ENCODE measurements at places on chromosomes 4 and X.

DNA sequence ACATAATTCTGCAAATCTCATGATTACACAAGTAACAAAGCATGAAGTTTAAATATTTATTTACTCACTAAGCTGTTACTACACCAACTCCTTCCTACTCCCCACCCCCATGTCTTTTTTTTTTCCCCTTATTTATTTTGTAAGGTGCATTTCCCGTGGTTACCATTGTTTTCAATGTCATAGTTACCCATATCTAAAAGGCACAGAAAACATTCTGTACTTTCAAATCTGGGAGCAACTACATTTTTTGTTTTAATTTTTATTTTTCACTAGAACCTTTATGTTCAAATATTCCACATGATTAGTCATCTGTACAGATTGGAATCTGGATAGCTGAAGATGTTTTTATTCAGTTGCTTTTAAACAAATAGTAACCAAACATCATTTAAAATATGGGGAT is 62.8 kb downstream of the PPP3CA start:
- no peak for DNase-seq

DNA sequence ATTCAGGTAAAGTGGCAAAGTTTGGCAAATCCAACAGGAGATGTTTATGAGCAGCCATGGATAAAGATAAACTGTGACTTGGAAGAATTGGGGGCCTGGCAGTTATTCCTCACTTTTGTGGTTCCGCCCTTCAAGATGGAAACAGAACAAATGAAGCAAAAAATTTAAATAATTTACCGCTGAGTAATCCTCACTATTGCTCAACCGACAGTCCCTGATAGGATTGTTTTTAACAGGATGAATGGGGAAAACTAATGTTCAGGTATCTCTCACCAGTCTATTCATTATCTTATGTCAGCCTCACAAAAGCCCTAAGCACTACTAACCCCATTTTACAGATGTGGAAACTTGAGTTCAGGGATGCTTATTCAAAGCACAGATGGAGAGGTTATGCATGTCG is 90.8 kb downstream of the FNIP2 start:
- no peak for DNase-seq

DNA sequence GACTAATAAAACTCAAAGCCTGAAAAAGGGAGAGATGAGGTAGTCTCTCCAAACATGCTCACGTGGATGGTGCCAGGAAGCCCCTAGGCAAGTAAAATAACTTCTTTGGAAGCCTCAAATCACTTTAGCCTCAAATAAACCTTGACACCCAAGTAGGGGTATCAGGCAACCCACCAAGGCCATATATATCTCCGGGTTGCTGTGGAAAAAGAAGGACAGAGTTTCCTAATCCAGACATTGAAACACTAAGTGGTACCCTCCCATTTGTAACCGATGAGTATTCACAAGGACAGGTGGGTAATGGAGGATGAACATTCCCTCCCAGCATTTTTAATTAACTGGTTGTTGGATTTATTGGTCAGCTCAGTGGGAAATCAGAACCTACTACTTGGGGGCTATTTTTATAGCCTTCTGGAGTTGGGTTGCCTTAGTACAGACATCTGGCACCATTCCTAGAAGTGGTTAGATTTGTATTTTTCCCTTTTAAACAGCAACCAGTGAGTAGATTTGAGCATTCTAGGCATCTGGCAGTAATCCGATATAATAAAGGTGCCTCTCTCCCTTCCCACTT is 87.7 kb downstream of the GPC3 start:
- no peak for DNase-seq

DNA sequence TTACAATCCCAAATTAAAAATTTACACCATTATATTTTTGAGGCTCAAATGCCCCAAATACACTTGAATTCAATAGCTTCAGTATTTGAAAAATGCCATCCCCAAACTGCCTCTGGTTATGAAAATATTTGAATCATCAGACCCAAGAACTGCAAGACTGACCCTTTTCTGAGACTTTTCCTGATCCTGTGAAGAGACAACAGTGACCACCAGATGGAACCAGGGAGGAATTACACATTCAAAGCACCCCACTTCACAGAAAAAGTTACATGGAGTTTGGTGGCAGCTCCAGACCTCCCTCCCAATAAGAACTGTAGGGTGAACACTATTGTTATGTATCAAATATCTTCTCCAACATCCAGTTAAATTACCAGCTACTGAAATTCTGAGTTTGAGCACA is 44.0 kb upstream of the SCD5 start:
- no peak for DNase-seq

- no peak for DNase-seq
Measured at GRCh38 chr4:113945906-113946305, 33.5 kb downstream of the ARSJ start.

DNA sequence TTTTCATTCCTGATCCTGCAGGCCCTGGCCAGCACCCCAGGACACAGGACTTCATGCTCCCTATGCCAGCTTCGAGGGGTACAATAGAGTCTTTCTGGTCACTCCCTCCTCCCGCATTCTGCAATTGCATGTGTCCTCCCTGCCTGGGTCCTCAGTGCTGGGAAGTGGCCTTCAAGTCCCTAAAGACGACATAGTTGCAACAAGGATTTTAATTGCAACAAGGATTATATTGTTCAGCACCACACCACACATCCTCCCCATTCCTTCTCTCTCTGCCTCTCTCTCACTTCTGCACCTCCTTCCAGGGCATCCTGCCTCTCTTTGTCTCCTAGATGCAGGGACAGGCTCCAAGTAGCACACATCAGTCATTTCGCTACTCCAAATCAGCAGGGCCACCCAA is 25.5 kb downstream of the SCD5 start:
- DNase-seq = no peak

DNA sequence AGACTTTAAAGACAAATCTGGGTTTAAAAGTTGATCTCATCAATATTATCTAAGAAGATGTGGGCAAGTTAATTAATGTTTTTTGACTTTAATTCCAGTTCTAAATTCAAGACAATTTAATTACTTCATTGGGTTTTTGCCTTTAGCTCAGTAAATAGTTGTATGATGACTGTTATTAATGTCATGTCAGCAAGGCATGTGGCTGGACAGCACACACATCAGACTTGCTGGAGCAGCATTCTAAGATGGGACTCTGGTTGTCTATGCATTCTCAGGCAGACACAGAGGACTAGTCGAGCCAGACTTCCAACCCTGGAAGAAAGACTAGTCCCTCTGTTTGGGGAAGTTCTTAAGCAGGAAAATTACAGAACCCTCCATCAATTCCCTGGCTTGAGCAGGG is 180.7 kb upstream of the GK2 start:
- DNase-seq = no peak

DNA sequence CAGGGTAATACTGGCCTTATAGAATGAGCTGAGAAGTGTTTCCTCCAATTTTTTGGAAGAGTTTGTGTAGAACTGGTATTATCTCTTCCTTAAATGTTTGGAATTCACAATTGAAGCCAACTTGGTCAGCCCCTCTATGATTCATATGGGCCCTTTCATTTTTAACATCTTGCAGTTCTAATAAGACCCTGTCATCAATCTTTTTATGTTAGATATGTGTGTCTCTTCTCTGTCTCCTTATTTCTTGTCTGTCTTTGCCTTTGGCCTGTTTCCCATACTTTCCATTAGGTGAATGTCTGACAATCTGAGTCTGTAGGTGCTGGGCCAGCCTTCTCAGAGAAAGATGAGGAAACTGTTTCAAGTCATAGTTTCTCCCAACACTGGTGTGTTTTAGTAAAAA is 88.7 kb downstream of the SLC16A2 start:
- DNase-seq = no peak

- DNase-seq = peak; percentile 29
Measured at GRCh38 chrX:118644378-118644777, 83.0 kb upstream of the IL13RA1 start.

- DNase-seq = no peak
Measured at GRCh38 chr4:17636341-17636695, 21.9 kb downstream of the MED28 start.

DNA sequence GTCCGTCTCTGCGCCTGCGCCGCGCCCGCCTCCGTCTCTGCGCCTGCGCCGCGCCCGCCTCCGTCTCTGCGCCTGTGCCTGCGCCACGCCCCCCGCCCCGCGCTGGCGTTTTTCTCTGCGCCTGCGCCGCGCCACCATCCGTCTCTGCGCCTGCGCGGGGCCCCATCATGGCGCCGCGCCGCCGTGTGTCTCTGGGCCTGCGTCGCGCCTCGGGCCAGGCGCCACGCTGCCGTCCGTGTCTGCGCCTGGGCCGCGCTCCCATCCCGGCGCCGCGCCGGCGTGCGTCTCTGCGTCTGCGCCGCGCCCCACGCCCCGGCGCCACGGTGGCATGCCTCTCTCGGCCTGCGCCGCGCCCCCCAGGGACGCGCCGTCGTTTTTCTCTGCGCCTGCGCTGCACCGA is 51.8 kb upstream of the DUX4 start:
- DNase-seq = no peak

DNA sequence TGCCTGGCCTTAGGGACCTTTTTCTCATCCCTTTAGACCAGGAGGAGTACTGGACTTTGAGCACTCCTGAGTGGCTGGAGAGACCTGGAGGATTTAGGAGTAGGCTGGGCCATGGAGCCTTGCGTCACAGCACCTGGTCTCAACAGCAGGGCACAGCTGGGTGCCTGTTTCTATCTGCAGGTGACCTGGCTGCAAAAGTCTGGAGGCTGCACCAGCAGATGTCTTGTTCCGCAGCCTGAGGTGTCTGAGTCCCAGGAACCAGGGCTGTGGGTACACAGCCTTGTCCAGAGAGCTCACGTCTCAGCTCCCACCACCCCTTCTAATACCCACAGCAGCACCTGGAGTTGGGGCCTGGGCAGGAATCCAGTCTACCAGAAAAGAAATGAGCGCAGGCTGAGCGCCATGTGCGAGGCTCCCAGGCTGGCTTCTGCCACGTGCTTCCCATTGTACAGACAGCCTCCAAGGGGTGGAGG is 5.0 kb upstream of the NSD2 start:
- no peak for DNase-seq

DNA sequence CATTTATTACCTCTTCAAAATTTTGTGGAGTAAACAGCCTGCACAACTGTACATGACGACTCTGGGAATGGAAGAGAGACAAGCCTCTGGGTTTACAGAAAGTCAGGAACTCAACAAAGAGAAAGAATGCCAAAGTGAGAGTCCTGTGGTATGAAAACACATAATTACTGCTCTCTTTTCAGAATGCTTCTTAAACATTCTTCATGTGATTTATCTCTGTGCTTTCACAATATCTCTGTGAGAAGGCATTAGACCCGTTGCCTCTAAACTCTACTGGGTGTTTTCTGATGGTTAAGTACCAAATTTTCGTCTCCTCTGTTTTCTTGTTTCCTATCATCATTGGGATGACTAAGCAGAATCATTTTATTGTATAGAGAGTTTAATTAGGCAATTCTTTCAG is 966.6 kb upstream of the SLIT2 start:
- no peak for DNase-seq

All from SHP77 treated with DMSO at 0.1 percent for 48 hours (cell line).